Activated CD8-positive, alpha-beta memory T cell treated with anti-CD3 and anti-CD28 coated beads, Interleukin-2, amount 10 ng/mL, durations not matched to agents 7 days and 5 days (primary cell): ENCODE measurements at places on chromosomes 12 and 14. TPM values are rescaled to one million over a fixed set of nuclear protein-coding genes. Genes with fewer than 3 reads are reported as not detected.

DNA sequence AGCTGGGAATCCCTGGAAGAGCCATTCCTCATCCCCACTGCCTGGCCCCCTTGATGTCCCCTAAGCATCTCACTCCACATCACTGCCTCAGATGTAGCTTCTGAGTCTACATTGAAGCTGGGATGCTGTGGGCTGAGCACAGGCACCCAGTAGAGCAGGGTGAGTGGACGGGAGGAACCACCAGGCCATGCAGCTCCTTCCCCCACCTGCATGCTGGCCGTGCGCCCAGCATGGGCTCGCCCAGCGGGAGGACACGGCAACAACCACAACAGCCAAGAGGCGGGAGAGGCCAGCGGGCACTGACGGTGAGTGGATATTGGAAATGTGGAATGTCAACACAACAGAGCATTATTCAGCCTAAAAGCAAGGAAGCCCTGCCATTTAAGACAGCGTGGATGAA lies 310.9 kb downstream of the ADGRD1 start:
- no peaks in the 10 kb centered on the region for H3K27me3 ChIP-seq
- H3K27ac ChIP-seq, result no peak overlapping the region
- no peak overlapping the region for H3K4me3 ChIP-seq
- DNase-seq, result no peak
- no peaks in the 10 kb centered on the region for H3K36me3 ChIP-seq

- H3K27ac ChIP-seq, result no peak overlapping the region
- H3K4me3 ChIP-seq, result no peak overlapping the region
- H3K36me3 ChIP-seq, result peaks cover 2% of the 10 kb centered on the region
- no peaks in the 10 kb centered on the region for H3K4me1 ChIP-seq
Measured at GRCh38 chr14:89869606-89870005, 84.9 kb downstream of the EFCAB11 start.

Gene PLEKHD1
- 0.12 TPM for total RNA-seq

Gene KRT78
- total RNA-seq, result not detected
